ENCODE measurements at places on chromosomes 5 and 9.

- no peak for DNase-seq
Observed at GRCh38 chr5:32507738-32508434, 63.3 kb upstream of the ZFR start.

GRCh38 chr5:72387985-72388384 is 67.8 kb downstream of the PTCD2 start:
- DNase-seq, result no peak

GRCh38 chr5:33381243-33381642 is 59.5 kb upstream of the TARS1 start:
- no peak for DNase-seq

DNA sequence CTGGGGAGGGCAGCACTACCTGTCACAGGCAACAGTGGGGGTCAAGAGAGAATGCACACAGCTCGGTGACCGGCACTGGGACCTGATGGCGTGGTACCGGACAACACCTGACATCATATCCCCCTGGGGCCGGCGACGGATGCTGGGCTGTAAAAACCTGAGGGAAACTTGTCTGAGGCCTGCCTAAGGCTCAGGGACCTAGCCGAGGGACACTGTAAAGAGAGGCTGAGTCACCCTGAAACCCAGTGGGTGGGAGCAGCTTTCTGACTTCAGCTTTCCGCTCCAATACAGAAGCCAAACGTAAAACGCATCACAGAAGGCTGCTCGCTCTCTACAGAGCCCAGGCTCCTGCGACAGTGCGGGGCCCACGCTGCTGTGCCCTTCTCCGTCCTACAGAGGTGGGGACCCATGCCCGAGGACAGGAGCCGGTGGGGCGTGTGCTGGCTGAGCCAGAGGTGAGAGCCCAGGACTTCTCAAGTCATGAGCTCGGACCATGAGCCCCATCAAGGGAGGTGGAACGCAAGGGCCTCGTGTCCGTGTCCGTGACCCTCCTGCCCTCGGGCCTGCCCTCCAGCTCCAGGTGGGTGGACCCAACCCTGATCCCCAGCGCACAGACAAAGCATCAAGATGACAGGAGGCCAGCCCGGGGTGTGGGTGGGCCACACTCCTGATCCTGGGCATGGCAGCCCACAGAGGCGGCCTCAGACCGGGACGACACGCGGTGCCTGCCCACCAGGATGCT is 5.3 kb downstream of the RALGDS start:
- DNase-seq, result no peak

DNA sequence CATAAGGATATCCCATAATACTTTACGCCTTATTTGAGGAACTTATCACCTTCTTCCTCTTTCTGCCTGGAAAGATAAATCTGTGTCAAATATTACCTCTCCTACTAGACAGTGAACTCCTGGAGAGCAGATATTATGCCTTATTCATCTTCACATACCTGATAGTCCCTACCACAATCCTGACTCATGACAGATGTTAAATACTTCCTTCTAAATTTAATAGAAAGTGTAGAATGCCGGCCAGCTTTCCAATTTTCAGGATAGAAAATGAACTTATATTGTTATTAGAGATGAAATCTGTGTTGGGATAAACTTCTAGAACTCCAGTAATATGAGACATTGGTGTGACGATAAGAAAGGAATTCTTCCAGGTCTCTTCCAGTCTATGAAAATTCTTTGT is 89.0 kb downstream of the GCNT4 start:
- DNase-seq, result no peak

GRCh38 chr9:19306568-19306967 is 73.5 kb downstream of the RPS6 start:
- DNase-seq, result no peak

DNA sequence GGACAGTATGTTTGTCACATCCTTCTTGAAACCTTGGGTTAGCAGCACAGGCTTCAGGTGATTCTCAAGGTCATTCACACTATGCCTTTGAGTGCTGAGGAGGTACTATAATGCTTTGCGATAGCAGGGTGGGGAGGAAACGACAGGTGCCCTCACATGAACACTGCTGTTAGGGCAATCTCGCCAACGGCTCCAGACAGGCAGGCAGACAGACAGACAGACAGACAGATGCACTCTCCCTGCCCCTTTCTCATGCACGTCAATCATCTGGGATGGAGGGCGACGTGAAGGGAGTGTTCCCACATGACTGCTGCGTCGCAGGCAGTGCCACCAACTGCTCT is 82.9 kb downstream of the RAPGEF1 start:
- DNase-seq, result no peak

- DNase-seq, result no peak
Observed at GRCh38 chr5:154042766-154043165, 4.0 kb downstream of the MFAP3 start.

GRCh38 chr9:9498846-9499245 is 1114.0 kb downstream of the PTPRD start:
- no peak for DNase-seq

DNA sequence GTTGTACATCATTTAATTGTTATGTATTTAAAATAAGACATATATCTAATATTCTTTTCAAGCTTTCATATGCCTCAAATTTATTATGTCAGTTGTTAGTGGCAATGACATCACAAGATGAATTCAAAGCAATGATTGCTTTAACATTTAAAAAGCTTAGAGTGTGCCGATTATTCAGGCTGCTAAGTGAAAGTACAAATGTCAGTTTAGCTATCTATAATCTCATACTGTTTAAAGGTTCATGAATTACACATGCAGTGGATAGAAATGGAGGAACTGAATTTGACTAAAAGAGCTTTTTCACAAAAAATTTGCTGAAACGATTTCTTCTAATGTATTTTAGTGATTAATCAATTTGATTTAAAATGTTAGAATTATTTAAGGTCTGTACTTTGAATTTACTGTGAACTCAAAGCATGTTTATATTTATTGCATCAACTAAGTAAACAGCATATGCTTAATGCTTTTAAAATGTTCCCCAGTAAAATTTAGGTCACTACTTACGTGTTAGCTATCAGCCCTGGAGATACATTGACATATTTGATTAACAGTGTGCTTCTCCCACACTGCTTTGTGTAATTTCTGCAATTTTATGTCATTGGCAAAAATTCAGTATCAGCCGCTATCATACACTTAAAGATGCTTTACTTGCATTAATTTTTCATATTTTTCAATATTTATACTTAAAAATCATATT is 334.9 kb downstream of the PARP8 start:
- DNase-seq, result no peak

DNA sequence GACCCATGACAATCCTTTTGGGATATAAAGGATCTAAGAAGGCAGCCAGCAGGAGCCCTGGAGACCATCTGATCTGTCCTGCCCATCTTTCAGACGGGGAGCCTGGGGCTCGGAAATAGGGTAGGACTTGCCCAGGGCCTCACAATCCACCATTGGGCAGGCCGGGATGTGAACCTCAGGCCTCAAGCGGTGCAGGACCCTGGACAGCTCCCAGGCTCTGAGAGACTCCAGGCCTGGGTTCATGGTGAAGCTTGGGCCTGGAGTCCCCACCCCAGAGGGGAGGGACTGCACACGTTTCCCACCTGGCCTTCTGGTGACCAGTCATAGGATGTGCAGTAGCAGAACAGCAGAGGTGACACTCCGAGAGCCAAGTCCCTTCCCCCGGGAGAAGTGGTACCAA is 36.6 kb upstream of the RAPGEF1 start:
- DNase-seq, result no peak

DNA sequence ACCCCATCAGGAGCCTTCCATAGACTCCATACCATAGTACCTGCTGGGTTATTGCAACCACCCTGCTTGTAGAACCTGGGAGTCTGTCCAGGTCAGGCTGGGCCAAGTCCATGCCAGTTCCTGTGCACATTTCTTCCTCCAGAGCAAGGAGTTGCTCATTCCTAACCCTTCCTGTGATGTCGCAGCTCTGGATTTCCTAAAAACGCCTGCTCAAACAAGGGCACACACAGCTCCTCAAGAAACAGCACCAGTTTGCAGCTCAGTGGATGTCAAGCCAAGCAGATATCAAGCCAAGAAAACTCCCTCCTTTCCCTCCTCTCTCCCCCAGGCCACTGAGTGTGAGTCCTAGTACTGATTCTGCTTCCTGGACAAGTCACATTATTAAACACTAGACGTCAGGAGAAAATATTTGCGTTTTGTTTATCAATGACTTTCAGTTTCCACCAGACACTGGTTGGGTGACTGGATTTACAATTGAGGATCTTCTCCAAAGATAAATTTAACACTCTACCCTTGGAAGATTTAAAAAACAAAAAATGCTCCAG is 59.6 kb downstream of the SLC1A1 start:
- DNase-seq, result no peak

GRCh38 chr9:127112056-127112455 is 10.4 kb downstream of the ANGPTL2 start:
- DNase-seq, result no peak

DNA sequence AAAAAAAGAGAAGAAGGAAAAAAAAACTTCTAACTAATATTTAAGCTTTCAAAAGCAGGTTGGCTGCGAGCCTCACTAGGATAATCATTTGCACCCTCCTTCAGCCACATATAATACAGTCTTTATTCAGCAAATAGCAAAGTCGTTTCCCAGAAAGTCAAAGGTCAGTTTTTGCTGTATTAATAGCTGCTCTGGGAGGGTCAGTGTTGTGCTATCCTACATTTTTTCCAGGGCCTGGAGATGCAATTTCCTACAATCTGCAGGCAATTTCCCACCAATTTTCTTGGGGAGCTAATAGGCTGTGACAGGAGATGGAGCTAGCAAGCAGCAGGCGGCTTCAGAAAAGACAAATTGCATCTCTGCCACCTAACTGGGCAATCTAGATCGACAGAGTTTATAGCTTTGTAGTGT is 136.8 kb downstream of the TLE1 start:
- no peak for DNase-seq

- DNase-seq, result no peak
Observed at GRCh38 chr9:115643948-115644727, 509.5 kb upstream of the PAPPA start.

DNA sequence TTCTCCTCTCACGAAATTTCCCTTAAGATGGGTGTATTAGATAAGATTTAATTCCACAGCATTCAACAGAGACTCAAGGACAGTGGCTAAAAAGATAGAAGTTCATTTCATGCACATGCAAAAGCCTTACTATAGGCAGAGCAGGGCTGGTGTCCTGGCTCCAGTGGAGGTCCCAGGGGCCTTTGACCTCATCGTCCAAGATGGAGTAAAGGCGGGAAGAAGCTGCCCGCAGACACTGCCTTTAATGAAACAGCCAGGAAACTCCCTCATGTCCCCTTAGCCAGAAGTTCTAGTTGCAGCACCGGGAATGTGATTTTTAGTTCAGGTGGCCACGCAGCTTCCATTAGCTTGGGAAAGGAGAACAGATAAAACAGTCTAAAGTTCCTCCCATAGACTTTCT is 190.3 kb downstream of the TLE4 start:
- no peak for DNase-seq

DNA sequence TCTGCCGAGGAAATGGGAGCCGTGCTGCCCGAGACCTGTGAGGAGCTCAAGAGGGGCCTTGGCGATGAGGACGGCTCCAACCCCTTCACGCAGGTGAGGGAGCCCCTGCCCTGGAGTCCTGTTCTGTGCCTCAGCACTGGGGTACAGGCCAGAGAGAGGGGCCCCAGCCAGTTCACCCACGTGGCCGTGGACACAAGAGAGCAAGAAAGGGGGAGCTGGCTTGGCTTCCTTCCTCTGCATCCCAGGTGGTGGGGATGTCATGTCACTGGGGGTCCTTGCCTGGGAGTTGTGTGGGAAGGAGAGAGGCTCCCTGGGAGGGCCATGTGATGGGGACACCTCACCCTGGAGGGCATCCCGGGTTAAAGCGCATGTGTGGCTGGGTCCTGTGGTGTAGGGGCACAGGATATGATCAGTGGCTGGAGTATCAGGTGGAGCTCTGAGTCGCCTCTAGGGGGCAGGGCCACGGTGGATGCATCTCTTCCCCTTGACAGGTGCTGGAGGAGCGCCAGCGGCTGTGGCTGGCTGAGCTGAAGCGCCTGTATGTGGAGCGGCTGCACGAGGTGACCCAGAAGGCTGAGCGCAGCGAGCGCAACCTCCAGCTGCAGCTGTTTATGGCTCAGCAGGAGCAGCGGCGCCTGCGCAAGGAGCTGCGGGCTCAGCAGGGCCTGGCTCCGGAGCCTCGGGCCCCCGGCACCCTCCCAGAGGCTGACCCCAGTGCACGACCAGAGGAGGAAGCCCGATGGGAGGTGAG is 7.5 kb downstream of the N4BP3 start:
- DNase-seq, result no peak

DNA sequence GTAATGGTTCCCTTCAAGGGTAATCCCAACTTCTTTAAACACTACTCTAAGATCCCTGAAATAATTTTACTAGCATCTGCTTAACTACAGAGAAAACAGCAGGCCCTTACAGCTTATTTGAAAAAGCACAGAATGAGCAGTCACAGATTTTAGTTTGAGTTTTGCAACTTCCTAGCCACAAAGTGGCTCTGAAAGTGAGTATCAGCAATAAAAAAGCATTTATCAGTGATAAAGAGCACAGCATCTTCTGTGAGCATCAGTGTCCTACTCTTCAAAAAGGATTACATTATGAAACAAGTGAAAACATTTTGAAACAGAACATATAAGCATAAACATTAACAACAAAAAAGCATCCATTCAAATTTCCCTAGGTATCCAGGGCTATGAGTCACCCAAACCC is 45.0 kb downstream of the SAXO1 start:
- no peak for DNase-seq

DNA sequence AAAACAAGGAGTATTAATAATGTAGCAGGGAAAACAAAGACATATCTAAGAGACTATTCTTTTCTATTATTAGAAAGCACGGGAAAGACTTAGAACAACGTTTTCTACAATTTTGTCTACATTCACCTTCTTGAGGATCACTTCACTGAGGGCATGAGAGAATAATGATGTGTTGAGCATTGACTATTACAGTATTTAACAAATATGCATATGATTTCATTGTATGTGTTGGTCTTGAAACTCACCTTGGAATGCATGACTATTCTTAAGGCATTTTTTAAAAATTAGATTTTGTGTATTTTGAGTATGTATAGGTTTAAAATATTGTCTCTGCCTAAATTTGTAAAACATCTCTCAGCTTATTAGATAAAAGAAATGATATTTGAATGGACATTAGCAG is 1.2 kb downstream of the FSD1L start:
- DNase-seq, result no peak

DNA sequence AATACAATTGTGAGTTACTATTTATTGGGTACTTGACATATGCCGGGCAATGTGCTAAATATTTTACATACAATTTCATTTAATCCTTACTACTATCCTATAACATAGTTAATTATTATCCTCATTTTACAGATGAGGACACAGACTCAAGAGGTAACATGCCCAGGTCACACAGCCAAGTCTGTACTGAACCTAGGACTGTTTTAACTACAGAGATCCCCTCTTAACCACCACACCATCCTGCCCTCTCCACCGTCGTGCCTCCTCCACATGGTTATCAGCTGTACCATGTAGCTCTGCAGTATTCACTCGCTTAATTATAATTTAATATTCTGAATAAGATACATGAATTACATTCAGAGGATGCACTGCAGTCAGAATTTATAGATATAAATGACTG is 5.3 kb downstream of the RAB14 start:
- no peak for DNase-seq

GRCh38 chr5:67013719-67014118 is 182.9 kb downstream of the CD180 start:
- DNase-seq, result no peak
